Natural killer cell (primary cell): ENCODE measurements at places on chromosomes 12 and 14. TPM values are rescaled to one million over a fixed set of nuclear protein-coding genes. Genes with fewer than 3 reads are reported as not detected.

OR6C2 gene
- not detected for total RNA-seq

SRRM4 gene
- total RNA-seq, result not detected

SDSL gene
- total RNA-seq, result 1.0 TPM

AMN gene
- 0.24 TPM for total RNA-seq

SENP1 gene
- total RNA-seq, result 39.6 TPM

KRT6C gene
- total RNA-seq, result not detected

APOF gene
- not detected for total RNA-seq

SMIM41 gene
- total RNA-seq, result not detected

ABCD2 gene
- 2.4 TPM for total RNA-seq

RPL10L gene
- not detected for total RNA-seq

KRT79 gene
- 0.18 TPM for total RNA-seq
